ENCODE measurements at places on chromosomes 7 and 10.

DNA sequence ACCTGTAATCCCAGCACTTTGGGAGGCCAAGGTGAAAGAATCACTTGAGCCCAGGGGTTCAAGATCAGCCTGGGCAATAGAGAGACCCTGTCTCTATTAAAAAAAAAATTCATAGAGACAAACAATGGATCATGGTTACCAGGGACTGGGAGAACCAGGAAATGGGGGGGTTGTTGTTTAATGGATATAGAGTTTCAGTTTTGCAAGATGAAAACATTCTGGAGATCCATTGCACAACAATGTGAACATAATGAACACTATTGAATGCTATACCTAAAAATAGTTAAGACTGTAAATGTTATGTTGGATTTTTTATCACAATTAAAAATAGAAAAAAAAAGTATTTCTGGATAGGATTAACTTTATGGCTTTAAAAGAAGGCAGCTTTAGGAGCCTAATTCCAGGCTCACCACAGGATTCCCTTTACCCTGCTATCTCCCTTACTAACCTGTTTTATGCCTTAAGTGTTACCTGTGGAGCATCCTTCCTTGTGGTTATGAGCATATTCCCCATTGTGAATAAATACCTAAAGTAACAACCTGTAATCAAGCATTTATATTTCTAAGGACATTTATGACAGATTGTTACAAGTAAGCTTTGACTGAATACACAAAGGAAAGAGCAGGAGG lies 45.1 kb upstream of the SGCE start:
- no peak for DNase-seq

GRCh38 chr7:50856806-50857205 lies 74.1 kb upstream of the GRB10 start:
- no peak for DNase-seq

DNA sequence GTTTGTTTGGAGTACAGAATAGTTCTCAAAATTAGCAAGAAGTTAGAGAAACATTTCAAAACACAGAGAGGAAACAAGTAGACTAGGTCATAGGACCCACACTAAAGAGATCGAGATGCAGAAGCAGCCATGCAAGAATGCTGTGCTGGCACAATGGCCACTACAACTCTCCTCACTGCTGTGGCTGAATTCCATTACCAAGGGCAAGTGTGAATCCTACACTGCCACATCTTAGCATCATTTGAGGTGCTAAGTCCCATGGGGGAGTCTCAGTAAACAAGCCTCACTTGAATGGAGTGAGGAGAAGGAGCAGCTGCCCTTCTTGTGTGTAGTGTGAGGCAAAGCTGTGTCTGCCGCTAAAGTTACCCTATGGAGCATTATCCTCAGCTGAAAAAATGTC lies 56.7 kb downstream of the PCLO start:
- no peak for DNase-seq

- no peak for DNase-seq
Measured at GRCh38 chr10:60869652-60870415, 74.2 kb downstream of the RHOBTB1 start.

All from T-helper 1 cell (primary cell).